Stimulated activated CD8-positive, alpha-beta memory T cell treated with anti-CD3 and anti-CD28 coated beads, Interleukin-4, amount 100 ng/mL, for 4 hours (primary cell): ENCODE measurements at places on chromosomes 3 and 15.

DNA sequence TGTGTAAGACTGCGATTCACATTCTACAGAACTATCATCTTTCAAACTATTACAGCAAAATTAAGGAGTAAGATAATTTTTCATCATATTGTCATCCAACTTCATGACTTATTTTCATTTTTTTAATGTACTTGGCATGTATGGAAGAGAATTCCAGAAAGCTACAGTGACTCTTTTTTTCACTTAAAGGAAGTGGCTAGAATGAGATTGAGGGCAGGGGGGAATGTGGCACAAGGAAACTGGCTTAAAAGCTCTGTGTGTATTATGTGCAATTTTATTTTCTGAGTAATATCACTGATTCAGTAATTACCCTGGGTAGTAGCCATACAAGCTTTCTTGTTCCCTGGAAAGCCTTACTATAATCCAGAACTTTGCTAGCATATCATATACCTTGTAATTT lies 94.6 kb downstream of the FILIP1L start:
- no peak for DNase-seq

DNA sequence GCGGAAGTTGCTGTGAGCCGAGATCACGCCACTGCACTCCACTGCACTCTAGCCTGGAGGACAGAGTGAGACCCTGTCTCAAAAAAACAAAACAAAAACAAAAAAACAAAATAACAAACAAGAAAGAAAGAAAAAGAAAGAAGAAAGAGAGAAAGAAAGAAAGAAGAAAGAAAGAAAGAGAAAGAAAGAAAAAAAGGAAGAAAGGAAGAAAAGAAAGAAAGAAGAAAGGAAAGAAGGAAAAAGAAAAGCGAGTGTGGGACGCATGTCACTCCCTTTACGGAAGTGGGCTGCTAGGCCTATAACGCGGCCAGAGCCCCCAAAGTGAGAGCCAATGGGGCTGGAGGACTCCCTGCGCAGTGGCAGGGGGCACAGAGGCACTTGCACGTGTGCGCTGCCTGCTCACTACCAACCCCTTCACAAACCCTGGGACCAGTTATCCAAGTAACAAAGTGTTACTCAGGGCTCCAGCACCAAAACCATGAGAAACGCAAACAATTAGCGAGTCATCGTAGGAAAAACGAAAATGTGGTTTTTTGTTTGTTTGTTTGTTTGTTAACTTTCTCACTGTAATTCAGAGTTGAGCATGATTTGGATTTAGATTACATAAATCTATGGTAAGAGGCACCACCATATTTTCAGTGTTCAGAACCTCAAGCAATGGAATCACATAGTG lies 40.8 kb upstream of the ATP1B3 start:
- no peak for DNase-seq

GRCh38 chr3:124318656-124319055 lies 326.7 kb upstream of the ROPN1 start:
- no peak for DNase-seq

- no peak for DNase-seq
These were observed 54.7 kb upstream of the CD47 start for GRCh38 chr3:108145578-108145977.

DNA sequence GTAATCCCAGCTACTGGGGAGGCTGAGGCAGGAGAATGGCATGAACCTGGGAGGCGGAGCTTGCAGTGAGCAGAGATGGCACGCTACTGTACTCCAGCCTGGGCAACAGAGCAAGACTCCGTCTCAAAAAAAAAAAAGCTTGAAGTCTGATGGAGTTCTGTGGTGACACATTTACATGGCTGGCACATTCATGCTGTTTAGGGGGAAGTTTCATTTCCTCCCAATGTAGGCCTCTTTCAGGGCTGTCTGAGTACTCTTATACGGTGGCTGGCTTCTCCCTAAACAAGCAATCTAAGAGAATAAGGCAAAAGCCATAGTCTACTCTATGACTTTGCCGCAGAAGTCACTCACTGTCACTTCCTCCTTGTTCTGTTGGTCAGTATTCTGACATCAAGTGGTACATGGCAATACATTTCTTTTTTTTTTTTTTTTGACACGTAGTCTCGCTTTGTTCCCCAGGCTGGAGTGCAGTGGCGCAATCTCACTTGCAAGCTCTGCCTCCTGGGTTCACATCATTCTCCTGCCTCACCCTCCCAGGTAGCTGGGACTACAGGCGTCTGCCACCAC lies 41.2 kb downstream of the OIP5 start:
- DNase-seq = no peak

- DNase-seq = peak; percentile 49
These were observed 27.2 kb upstream of the TNFSF10 start for GRCh38 chr3:172550347-172550943.

- no peak for DNase-seq
These were observed 37.6 kb downstream of the ADAMTS9 start for GRCh38 chr3:64650096-64650622.

DNA sequence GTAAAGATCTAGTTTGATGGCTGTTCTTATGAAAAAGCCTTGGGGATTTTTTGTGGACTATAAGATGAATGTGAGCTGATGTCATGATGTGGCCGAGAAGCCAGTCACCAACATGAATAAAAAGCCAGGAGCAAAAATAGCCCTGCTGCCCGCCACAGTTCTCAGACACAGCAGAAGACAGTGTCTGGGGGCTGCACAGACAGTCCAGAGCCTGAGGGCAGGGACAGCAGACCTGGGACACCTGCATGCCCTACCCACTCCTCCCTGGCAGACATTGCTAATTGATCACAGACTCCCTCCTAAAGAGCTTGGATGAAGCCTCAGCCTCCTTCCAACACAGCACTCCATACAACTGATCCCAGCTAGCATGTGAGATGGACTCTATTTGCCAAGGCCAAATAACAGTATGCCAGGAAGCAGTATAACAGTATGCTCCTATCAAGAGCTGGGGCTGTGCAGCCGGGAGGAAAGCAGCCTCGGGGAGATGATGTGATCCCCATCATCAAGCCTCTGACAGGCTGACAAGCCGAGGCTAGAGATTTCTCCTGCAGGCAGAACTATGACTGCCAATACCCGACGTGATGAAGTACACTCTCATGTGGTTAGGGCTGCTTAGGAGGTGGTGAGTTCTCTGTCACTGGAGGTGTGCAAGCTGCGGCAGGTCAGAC lies 105.4 kb upstream of the RPL32 start:
- DNase-seq = no peak

- no peak for DNase-seq
These were observed 98.4 kb downstream of the SLC49A4 start for GRCh38 chr3:122893282-122893681.

DNA sequence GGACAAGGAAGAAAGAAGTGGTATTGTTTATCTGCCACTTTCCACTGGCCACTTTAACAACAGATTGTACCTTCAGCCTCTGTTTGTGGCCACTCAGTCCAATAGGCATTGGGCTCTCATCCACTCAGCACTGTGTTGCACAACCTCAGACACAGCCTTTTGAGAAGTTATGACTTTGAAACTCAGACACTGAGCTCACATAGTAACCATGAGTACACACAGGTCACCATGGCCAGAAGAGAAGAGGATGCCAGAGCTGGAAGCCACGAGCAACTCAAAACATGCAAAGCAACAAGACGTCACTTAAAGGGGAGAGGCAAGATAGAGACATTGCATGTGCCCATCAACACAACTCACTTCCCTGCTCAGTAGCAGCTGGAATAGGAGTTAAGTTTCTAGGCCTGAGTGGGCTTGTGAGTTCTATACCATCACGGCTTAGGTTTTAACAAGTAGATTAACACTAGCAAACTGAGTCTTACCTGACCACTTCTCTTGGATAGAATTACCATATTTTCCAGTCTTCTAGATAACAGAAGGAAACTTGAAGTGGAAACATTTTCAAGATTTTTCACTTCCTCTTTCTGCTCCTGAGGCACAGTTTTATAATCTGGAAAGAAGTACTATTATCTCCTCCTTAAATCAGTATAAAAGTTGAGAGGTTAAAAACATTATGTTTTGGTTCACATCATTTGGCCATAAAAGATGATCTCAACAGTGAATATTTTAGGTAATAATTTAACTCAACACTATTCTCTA lies 103.5 kb downstream of the IMPG2 start:
- no peak for DNase-seq

DNA sequence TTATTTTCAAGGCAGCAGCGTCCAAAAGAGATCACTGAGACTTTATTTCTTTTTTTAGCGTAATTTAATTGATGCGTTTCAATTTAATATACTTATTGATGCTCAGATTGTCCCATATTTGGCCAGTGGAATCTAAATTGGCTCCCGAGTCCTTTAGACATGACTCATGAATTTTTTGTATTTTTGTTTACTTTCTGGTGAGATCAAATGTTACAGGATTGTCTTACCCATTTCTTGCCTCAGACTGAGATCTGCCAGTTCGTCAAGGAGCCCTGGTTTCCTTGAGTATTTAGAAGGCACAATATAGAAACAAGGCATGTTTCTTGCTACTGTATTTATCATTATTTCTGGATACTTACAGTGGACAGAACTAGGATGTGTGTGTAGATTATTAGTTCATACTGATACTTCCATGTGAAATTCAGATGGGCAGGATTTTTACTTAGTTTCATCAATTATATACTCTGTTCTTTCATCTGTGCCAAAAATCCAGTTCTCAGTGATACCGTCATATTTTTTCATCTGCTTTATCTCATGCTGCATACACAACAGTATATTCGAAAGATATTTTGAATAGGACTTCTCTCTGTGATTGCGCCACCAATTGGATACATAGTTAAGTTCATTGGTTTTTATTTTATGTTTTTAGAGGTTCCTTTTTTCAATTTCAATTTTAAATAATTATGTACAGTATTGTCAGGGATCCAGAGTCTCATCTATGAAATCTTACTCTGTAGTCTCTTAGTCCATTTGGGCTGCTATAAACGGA lies 436.9 kb upstream of the C2CD4B start:
- no peak for DNase-seq

GRCh38 chr15:51022206-51022605 lies 72.5 kb downstream of the TNFAIP8L3 start:
- no peak for DNase-seq
